ENCODE measurements at places on chromosomes 11 and 22.

DNA sequence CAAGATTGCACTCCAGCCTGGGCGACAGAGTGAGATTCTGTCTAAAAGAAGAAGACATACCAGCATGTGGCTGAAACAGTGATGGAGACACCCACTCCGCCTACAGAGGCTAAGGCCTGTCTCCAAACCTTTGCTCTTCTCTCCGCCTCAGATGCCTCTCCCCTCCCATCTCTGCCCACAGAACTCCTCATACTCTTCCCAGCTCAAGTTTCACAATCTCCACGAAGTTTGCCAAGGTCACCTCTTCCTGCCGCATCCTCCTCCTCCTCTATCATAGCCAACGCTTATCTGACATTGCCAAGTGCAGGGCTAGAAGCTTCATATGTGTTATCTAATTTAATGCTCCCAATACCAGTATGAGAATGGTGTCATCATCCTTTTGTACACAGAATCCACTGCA is 25.9 kb upstream of the FBLN1 start:
- no peak overlapping the region for H3K27ac ChIP-seq
- no peaks in the 10 kb centered on the region for H3K27me3 ChIP-seq
- H3K4me3 ChIP-seq: no peak overlapping the region
- H3K36me3 ChIP-seq: no peaks in the 10 kb centered on the region
- no peak for DNase-seq

GRCh38 chr11:1881442-1882264 is 10.0 kb downstream of the PRR33 start:
- no peaks in the 10 kb centered on the region for H3K36me3 ChIP-seq
- peaks cover 12% of the 10 kb centered on the region for H3K4me1 ChIP-seq
- no peak overlapping the region for H3K4me3 ChIP-seq
- no peak for DNase-seq
- peaks cover 6% of the 10 kb centered on the region for H3K27me3 ChIP-seq

- H3K36me3 ChIP-seq: no peaks in the 10 kb centered on the region
- H3K4me3 ChIP-seq: no peak within 1 kb of the TSS
- peaks cover 18% of the 10 kb centered on the region for H3K4me1 ChIP-seq
- H3K27ac ChIP-seq: no peak within 1 kb of the TSS
Observed at GRCh38 chr11:62921201-62921572, at the start of gene CHRM1. TSS of gene CHRM1 (minus strand) at chr11:62921363. CDS start at chr11:62911100, 10,263 bp downstream.

DNA sequence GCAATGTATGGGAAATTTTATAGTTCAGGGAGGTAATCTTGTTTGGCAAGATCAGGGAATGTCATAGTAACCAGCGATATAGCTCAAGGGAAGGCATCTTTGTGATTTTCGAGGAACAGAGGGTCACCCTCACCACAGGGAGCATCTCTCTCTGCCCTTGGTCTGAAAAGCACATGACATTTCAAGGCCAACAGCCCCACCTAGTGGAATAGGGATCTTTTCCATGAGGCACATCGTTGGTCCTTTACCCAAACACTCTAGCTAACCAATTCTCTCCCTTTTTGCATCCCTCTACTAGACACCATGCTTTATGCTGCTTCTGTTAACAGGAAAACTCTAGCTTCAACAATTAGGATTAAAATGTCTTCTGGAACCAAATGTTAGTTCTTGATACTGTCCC is 179.0 kb downstream of the GRM5 start:
- no peaks in the 10 kb centered on the region for H3K36me3 ChIP-seq
- H3K27ac ChIP-seq: no peak overlapping the region
- H3K27me3 ChIP-seq: no peaks in the 10 kb centered on the region
- H3K4me1 ChIP-seq: no peaks in the 10 kb centered on the region

GRCh38 chr11:111336582-111337256 is 38.4 kb downstream of the POU2AF3 start:
- no peak for DNase-seq
- H3K27ac ChIP-seq: no peak overlapping the region
- no peak overlapping the region for H3K4me3 ChIP-seq
- no peaks in the 10 kb centered on the region for H3K36me3 ChIP-seq

All from keratinocyte (primary cell).